ENCODE measurements at places on chromosomes 7 and 10.

GRCh38 chr7:78224923-78225322 is 426.4 kb downstream of the PHTF2 start:
- DNase-seq, result no peak

DNA sequence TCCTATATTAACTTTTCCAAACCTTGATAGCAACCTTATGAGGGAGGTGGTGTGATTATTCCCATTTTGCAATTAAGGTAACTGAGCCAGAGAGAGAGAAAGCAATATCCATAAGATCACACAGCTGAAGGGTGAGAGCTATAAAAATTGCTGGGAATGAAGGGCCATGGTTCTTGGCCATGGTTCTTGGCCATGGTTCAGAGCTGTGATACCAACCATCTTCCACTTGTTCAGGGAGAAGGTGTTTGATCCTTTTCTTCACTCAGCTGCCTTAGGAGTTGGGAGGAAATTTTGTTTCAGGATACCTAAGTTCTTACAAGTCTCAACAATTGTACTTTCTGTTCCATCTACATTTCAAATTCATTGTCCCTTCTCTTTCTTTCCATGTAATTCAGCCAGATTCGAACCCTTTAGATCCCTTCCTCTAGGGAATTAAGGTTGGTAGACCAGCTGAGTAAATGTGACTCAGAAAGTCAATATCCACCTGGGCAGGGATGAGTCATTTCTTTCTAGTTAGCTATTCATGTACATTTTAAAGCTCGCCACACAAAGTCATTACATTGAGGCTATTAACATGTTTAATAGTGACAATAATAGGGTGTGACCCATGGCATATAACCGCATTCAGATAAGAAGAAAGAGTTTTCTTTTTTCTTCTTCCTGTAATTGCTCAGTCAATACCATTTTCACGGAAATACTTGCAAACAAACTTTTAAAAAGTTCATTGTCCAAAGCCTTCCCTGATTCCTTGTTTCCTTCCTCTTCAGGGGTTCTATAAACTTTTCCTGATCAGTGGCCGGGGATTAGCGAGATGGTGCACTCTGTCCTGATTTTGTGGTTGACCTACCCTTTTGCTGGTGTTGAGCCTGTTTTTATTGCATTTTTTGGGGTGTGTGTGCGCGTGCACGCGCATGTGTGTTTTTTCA is 143.4 kb downstream of the TCF7L2 start:
- DNase-seq, result no peak

GRCh38 chr10:78572565-78572964 is 496.2 kb upstream of the ZMIZ1 start:
- DNase-seq, result no peak

- DNase-seq, result no peak
Observed at GRCh38 chr10:60298408-60299389, 91.0 kb downstream of the ANK3 start.

DNA sequence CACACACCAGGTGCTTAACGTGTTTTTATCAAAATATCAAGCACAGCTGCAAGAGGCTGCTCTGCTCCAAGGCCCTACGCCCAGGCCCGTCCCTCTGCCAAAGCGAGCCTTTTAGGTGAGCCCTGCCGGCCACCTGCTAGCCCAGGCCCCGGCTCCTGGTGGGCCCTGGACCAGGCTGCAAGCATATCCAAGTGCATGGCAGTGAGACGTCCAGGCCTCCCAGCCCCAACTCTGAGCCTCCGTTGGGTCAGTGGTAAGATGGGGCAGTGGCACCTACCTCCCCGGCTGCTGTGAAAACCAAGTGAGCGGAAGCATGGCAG is 136.2 kb downstream of the LHPP start:
- DNase-seq, result no peak

- no peak for DNase-seq
Observed at GRCh38 chr7:156236936-156237599, 403.5 kb upstream of the RNF32 start.

DNA sequence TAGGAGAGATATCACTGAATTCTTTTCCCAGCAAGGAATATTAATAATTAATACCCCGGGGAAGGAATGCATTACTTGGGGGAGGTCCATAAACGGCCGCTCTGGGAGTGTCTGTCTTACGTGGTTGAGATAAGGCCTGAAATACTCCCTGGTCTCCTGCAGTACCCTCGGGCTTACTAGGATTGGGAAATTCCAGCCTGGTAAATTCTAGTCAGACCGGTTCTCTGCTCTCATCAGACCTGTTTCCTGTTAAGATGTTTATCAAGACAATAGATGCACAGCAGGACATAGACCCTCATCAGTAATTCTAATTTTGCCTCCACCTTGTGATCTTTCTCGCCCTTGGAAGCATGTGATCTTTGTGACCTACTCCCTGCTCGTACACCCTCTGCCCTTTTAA is 162.8 kb upstream of the KCND2 start:
- DNase-seq, result no peak

DNA sequence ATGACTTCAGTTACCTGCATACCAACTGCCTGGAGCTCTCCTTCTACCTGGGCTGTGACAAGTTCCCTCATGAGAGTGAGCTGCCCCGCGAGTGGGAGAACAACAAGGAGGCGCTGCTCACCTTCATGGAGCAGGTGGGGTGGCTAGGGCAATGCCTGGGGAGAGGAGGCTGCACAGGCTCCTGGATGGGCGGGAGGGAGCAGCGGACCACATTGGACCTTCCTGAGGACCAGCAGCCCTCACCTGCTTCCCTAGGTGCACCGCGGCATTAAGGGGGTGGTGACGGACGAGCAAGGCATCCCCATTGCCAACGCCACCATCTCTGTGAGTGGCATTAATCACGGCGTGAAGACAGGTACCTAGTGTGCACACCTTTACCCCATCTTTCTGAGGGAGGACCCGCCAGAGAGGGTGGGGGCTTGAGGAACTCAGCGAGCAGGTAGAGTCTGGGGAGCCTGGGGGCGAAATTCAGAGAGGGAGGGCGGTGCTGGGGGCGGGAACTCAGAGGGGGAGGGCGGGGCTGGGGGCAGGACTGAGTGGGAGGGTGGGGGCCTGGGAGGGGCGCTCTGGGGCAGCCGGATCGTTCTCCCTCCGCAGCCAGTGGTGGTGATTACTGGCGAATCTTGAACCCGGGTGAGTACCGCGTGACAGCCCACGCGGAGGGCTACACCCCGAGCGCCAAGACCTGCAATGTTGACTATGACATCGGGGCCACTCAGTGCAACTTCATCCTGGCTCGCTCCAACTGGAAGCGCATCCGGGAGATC is 9.0 kb downstream of the AEBP1 start:
- DNase-seq, result no peak

Data from stimulated activated CD4-positive, alpha-beta T cell treated with anti-CD3 and anti-CD28 coated beads, Interleukin-12 subunit alpha, Interleukin-12 subunit beta, amount 100 ng/mL, for 48 hours (primary cell).